ENCODE measurements at places on chromosomes 6 and 20. TPM values are rescaled to one million over a fixed set of nuclear protein-coding genes. Genes with fewer than 3 reads are reported as not detected.

NKAIN2 gene
- not detected for polyA plus RNA-seq

ENPP1 gene
- 0.34 TPM for polyA plus RNA-seq

RIN2 gene
- polyA plus RNA-seq: not detected

C6orf58 gene
- polyA plus RNA-seq: not detected

FAM229B gene
- polyA plus RNA-seq: 2.9 TPM

LIN28B gene
- polyA plus RNA-seq: not detected

CPNE5 gene
- 280 TPM for polyA plus RNA-seq

SOX12 gene
- 1.9 TPM for polyA plus RNA-seq

SAMD5 gene
- polyA plus RNA-seq: not detected

TMEM170B gene
- polyA plus RNA-seq: 0.36 TPM

LEMD2 gene
- polyA plus RNA-seq: 37.7 TPM

MYT1 gene
- not detected for polyA plus RNA-seq

RNF146 gene
- 16.4 TPM for polyA plus RNA-seq

PPIL4 gene
- 11.1 TPM for polyA plus RNA-seq

TMEM151B gene
- not detected for polyA plus RNA-seq

COL9A3 gene
- 11.9 TPM for polyA plus RNA-seq

ARHGAP40 gene
- polyA plus RNA-seq: not detected

FAM83B gene
- not detected for polyA plus RNA-seq

CD83 gene
- polyA plus RNA-seq: 43.8 TPM

PRR18 gene
- not detected for polyA plus RNA-seq

SAMD10 gene
- polyA plus RNA-seq: 9.5 TPM

PAK1IP1 gene
- 14.1 TPM for polyA plus RNA-seq

COX4I2 gene
- 0.38 TPM for polyA plus RNA-seq

POU5F1 gene
- polyA plus RNA-seq: 0.70 TPM
